ENCODE measurements at places on chromosomes 1 and 21.

GRCh38 chr1:158930504-158930903 lies 848 bp upstream of the PYHIN1 start:
- DNase-seq, result no peak

GRCh38 chr1:92862605-92863004 lies 30.8 kb downstream of the RPL5 start:
- no peak for DNase-seq

DNA sequence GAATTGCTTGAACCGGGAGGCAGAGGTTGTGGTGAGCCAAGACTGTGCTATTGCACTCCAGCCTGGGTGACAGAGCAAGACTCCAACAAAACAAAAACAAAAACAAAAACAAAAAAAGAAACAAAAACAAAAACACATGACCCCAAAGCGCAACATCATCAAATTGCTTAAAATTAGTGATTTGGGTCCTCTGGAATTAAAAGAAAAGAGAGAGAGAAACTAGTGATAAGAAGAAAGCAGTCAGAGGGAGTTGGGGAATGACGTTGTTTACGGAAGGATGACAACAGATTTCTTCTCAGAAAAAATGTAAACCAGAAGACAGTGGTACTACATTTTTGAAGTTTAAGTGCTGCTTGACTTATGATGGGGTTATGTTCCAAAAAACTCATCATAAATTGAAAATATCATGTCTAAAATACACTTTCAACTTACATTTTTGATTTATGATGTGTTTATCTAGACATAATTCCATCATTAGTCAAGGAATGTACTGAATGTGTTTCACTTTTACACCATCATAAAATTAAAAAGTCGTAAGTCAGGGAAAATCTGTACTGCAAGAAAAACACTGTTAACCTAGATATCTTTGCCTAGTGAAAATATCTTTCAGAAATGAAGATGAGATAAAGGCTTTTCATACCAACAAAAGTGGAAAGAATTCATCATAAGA lies 88.0 kb downstream of the MT1HL1 start:
- no peak for DNase-seq

DNA sequence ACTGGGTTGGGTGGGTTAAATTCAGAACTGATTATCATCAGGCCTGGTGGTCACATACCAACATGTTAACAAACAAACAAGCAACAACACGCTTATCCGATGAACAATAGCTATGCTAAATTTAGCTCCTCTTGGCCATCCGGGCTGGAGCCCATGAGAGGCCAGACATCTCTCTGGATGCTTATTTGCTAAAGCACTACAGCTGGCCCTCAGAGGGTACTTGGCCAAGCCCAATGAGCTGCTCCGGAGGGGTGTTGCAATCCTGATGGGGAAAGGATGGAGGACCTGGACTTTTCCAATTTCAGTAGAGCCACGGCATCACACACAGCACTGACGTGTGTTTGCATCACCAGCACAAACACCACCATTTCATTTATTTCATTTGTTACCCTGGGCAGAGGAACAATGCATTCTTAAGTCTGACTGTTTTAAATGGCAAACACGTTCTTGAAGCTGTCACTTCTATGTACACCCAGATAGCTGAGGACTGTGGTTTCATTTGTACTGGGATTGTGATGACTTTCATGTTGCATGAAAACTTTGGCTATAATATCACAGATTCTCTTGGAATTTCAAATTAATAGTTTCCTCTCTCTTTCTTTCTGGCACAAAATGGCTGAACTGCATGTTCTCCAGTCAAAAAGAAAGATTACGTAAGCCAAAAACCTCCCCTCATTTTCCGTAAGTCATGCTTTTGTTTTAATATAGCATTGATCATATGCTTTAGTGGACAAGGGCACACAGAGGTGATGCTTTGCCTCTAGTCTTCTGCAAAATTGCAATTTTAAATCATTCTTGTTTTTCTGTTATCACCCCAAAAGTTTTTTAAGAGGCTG lies 359.8 kb upstream of the KAZN start:
- DNase-seq, result no peak

All from HAP-1 (cell line).